ENCODE measurements at places on chromosomes 6 and 20.

DNA sequence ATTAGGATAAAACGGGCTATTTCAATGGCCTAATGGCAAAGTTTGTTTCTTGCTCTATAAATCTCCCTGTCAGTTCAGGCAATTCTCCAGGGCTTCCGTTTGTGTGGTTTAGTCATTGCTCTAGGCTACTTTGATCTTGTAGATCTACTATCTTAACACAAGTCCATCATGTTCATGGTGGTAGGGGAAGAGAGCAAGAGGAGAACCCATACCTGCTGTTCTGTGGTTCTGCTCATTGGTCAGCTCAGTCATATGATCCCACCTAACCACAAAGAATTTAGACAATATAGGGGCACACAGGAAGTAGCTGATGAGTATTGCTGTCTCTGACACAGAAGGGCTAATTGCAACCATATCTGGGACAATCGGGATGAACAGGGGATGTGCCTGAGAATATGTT is 4.9 kb upstream of the DEK start:
- DNase-seq, result no peak

GRCh38 chr6:163775313-163775712 is 360.8 kb downstream of the QKI start:
- no peak for DNase-seq

GRCh38 chr20:30815577-30816181 is 441.8 kb upstream of the DEFB115 start:
- DNase-seq, result no peak

GRCh38 chr6:107692351-107692750 is 131.8 kb downstream of the SCML4 start:
- DNase-seq, result no peak

- no peak for DNase-seq
Observed at GRCh38 chr6:70956451-70957283, at the start of gene B3GAT2. TSS of gene B3GAT2 (minus strand) at chr6:70957060. CDS start at chr6:70956429, 631 bp downstream.

GRCh38 chr6:37706749-37707148 is 9.1 kb upstream of the MDGA1 start:
- no peak for DNase-seq

DNA sequence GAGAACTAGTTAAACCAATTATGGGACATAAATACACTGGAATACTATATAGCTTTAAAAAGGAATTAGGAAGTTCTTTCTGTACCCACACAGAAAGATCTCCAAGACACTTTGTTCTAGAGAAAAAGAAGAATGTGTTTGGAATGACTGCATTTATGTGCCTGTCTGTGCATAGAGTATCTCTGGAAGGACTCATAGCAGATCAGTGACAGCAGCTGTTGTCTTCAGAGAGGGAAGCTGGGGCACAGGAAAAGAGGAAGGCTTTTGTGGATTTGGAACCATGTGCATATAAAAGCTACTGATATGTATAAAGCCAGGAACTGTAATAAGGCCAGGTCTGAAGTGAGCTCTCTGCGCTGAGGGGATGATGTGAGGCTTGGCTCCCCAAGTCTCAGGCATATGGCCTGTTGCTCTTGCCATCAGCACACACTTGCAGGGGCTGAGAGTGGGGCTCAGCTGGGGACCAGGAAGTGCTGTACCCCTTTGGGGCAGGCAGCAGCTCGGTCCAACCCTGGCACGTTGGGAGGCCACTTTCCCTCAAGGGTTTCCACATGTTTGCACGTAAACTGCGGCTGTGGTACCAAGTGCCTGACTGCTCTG is 31.8 kb upstream of the CCDC167 start:
- no peak for DNase-seq

- no peak for DNase-seq
Observed at GRCh38 chr20:4925842-4926530, 75.3 kb downstream of the SLC23A2 start.

DNA sequence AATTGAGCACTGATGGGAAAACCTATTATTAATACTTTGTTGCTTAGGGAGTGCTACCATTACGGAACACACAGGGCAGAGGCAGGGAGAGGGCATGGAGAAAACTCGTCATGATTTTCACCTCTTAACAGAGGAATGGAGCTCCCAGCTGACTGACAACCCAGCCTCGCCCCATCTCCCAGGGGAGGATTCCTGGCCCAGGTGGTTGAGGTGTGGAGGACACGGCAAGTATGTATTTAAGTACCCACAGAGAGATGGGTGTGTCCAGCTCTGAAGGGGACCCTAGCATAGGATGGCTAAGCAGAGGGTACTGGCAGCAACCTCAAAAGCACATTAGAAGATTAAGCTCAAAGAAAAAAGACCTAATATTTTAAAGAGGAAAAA is 261.9 kb upstream of the MOCS1 start:
- peak; percentile 23 for DNase-seq

GRCh38 chr6:40352006-40352405 is 235.2 kb downstream of the LRFN2 start:
- no peak for DNase-seq

- DNase-seq, result no peak
Observed at GRCh38 chr20:13671916-13672378, 33.2 kb upstream of the TASP1 start.

DNA sequence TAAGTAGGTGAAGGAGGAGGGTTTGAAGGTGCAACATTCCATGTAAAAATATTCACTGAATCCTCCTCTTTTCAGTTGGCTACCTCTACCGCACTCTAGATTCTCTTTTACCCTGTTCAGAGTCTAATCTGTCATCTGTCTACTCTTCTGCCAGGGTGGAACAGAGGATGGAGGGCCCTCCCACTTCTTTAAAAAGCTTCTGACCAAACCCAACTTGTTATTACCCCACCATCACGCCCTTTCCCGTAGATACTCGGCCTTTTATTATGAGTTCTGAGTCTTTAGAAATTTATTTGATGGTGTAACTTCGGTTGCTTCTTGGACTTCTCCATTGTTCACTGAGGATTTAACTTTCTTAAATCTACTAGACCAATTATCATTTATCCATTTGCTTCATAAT is 11.7 kb downstream of the STX11 start:
- no peak for DNase-seq

- DNase-seq, result no peak
Observed at GRCh38 chr6:35590622-35591066, 77.9 kb upstream of the TULP1 start.

DNA sequence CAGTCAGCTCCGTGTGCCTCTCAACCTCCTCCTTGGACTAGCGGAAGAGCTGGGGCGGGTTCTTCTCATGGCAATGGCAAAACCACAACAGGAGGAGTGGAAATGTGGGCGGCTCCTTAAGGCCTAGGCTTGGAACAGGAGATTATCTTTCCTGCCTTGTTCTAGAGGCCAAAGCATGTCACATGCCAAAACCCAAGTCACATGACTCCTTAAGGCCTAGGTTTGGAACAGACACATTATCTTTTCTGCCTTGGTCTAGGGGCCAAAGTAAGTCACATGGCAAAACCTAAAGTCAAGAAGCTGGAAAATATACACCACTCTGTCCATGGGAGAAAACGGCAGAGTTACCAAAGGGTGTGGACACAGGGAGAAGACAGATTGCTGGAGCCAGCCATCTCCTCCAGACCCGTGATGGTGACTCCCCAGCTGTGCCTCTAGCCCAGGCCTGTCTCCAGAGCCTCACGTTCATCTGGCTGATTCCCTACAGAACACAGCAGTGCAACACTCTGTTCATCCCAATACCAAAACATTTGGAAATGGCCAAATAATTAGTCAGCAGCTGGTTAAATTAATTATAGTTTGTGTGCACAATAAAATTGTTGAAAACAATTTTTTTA is 34.2 kb downstream of the ANKRD60 start:
- no peak for DNase-seq

- no peak for DNase-seq
Observed at GRCh38 chr6:138440758-138441357, 36.8 kb downstream of the HEBP2 start.

- no peak for DNase-seq
Observed at GRCh38 chr6:86937219-86938079, at the start of gene HTR1E. TSS of gene HTR1E (plus strand) at chr6:86937528. CDS start at chr6:87015335, 77,807 bp downstream.

DNA sequence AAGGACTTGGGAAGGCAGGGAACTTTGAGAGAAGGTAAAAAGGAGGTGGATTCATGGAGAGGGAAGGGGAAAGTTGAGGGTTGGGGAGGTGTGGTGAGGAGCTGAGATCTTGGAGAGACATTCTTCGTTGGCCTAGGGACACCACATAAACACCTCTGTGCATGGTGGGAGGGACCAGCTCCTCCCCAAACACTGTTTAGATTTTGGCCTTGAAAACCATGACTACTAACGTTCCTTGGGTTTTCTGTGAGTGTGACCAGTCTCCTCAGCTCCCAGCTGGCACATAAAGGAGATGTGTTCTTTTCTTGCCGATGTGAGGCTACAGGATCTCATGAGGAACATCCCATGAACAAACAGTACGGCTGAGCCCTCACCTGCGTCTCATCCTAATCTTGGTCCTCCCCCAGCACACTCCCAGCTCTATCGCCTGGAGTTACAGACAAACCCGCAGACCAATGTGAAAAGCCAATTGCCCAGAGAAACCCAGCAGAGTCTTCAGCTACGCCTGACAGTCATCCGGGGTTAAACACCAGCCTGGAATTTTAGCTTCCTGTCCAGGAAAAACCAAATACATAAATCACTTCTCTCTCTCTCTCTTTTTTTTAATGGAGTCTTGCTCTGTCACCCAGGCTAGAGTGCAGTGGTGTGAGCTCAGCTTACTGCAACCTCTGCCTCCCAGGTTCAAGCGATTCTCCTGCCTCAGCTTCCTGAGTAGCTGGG is 22.0 kb upstream of the DDR1 start:
- DNase-seq, result no peak

DNA sequence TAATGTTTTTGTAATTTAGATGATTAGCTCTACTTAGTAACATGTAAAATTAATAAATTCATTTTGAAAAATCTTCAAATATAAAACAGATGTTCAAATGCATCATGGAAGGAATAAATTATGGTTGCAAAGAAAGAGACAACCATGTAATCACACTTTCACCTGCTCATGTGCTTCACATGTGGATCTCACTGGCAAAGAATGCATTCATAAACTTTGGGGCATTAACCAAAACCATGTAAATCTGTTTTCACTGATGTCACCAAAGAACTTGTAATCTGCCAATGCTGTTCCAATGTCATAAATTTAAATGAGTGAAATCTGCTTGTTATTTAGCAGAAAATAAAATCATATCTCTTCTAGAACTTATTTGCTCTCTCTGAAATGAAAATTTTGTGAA is 142.7 kb downstream of the TENT5A start:
- no peak for DNase-seq

DNA sequence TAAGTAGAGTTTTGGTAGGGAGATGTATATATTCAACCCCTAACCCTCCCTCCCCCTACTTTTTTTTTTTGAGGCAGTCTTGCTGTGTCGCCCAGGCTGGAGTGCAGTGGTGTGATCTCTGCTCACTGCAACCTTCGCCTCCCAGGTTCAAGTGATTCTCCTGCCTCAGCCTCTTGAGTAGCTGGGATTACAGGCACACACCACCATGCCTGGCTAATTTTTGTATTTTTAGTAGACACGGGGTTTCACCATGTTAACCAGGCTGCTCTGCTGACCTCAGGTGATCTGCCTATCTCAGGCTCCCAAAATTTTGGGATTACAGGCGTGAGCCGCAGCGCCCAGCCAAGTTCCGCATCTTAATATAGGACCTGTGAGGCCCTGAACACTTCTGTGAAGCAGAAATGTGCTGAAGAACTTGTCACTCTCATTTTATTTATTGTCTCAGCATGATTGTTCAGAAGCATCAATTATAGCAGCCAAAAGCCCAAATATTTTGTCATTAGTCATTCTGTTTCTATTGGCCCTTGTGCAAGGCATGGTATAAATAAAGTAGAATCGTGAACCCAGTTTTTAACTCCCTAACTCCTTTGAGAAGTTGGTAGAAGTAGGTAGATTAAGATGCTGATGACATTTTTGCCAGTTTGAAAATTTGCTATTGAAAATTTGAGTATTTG is 19.4 kb downstream of the DSTN start:
- DNase-seq, result no peak

DNA sequence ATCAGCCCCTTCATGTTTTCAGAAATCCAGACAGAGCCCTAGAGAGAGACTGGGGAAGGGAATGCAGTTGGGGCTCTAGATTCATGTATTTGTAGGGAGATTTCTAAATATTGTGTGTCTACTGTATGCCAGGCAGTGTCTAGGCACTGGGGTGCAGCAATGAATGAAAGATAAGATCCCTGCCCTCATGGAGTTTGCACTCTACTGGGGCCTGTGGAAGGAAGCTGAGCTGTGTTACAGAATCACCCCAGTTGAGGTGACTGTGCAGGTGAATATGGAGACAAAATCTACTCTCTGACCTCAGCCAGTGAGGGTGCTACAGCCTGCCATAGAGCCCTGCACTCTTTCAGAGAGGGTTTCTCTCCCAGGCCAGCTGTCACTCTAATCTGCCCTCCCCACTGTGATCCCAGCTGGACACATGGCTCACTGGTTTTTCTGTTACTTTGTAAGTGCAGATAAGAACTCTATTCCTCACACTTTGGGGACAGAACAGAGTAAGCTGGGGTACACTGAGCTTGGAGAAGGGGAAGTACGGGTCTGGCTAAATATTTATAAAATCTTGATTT is 69.2 kb upstream of the E2F3 start:
- DNase-seq, result no peak

- DNase-seq, result no peak
Observed at GRCh38 chr6:169427856-169428255, 174.2 kb upstream of the THBS2 start.

DNA sequence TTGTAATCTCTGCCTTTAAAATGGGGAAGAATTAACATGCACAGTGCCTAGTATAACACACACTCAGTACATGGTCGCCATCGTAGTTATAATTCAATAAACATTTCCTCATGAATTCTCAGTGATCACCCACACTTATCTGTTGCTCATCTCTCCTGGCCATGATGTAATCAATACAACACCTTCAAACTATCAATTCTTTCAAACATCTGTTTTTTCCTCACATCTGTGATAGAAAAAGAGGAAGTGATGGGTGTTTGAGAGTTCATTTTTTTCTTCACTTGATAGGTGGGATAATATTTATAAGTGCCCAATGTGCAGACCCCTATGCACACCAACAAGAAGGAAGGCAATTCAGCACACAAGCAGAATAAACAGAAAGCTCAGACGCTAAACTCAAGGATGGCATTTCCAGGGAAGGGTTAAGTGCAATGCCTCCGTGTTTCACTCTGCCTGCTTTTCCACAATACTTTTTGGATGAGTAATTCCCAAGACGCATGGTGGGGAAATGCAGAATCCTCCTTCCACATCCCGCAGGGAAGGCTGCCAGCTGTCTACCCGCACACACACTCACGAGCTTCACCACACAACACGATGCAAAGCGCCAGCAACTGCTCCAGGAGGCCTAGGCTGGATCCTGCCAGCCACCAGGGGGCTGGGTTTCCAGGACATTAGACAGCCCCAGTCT is 100.3 kb downstream of the GMPR start:
- no peak for DNase-seq

GRCh38 chr6:35064290-35064689 is 76.8 kb downstream of the TCP11 start:
- DNase-seq, result no peak

DNA sequence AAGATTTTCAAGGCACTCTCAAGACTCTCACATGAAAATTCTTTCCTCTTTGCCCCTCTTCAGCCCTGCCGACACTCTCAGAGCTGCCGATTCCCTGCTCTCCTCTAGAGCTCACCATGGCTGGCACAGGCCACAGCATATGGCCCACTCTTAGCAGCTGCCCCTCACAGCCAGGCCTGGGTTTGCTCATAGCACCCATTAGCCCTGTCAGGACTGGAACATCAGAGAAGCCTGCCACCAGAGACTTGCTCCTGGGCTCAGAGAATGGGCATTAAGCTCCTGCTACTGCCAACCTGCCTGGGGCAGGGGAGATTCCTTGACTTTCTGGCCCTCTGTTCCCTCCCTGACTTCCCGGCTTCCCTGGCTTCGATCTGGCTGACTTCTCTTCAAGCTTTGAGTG is 96.7 kb downstream of the LRFN2 start:
- no peak for DNase-seq

GRCh38 chr6:44680202-44680720 is 292.8 kb downstream of the CDC5L start:
- DNase-seq, result peak; percentile 41

Data from DMS79 treated with DMSO at 0.1 percent for 48 hours (cell line).